Fibroblast of pulmonary artery (primary cell): ENCODE measurements at places on chromosomes 7 and 10.

- DNase-seq, result no peak
Measured at GRCh38 chr7:25861601-25862260, 290.3 kb upstream of the NFE2L3 start.

DNA sequence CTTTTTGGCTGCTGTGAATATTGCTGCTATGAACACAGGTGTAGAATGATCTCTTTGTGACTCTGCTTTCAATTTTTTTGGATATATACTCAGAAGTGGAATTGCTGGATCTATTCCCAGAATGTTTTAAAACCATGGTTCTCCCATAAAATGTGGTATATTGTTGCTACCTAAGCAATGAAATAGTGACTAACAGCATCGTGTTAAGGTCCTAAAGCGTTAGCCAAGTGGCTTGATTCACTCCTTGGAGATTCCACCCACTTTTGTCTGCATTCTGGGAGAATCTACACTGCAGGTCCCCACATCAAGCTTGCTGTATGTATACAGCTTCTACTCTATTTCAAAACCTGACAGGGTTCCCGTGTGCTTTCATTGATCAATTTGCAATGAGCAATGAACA is 105.6 kb downstream of the CDK6 start:
- no peak for DNase-seq

DNA sequence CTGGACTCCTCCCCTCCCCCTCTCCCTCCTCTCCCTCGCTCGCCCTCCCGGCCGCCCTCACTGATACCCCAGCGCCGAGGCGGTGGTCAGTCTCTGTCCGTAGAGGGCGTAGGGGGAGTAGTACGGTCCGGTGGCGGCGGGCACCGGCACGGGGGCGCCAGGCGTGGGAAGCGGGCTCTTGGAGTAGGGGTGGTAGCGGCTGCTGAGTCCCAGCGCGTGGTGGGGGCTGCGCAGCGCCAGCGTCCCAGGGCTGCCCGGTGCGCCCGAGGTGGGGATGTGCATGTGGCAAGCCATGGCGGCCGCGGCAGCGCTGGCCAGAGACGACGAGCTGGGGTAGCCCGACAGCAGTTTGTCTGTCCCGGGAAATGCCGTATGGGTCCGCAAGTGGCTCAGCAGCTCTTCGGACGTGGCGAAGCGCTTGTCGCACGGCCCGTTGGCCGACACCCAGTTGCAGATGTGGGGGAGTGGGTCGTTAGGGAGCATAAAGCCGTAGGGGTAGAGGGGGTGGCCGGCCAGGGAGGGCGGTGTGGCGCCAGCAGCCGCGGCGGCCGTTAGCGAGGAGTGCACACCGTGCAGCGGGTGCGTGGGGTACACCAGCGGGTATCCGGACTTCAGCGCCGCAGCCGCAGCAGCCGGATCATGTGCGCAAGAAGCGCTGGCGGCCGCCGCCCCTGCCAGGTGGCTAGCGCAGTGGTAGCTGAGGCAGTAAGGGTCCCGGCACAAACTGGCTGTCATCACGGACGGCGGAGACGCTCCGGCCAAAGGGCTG is 2.7 kb downstream of the ZNF503 start:
- no peak for DNase-seq

- no peak for DNase-seq
Measured at GRCh38 chr10:60086421-60086820, 180.1 kb upstream of the CCDC6 start.

GRCh38 chr10:132496360-132497062 is 41.1 kb upstream of the INPP5A start:
- DNase-seq, result no peak

GRCh38 chr7:24936121-24936824 is 43.7 kb downstream of the OSBPL3 start:
- no peak for DNase-seq

- peak; percentile 54 for DNase-seq
Measured at GRCh38 chr10:122850705-122851640, 5.3 kb upstream of the CUZD1 start.

DNA sequence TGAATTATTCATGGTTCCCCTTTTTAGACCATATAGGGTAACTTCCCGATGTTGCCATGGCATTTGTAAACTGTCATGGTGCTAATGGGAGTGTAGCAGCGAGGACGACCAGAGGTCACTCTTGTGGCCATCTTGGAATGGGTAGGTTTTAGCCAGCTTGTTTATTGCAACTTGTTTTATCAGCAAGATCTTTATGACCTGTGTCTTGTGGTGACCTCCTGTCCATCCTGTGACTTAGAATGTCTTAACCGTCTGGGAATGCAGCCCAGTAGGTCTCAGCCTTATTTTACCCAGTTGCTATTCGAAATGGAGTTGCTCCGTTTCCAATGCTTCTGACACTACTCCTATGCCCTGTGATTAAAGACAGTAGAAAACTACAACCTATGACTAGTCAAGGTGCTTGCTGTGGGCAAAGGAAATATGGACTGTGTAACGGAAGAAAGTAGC is 18.8 kb upstream of the PAXIP1 start:
- no peak for DNase-seq

GRCh38 chr10:102435529-102436233 is 3.3 kb upstream of the CUEDC2 start:
- peak; percentile 54 for DNase-seq

- DNase-seq, result no peak
Measured at GRCh38 chr10:52672880-52673279, 99.7 kb downstream of the MBL2 start.

DNA sequence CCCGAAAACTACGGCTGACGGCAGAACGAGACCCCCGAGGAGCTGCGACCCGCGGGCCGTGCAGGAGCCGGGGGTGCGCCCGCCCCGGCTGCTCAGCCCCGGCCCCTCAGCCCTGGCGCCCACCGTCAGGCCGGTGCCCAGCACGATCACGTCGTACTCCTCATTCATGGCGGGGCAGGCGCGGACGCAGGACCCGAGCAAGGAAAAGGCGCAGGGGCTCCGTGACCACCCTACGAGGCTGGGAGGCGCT is 218 bp downstream of the GDI2 start:
- DNase-seq, result no peak

GRCh38 chr10:13053794-13054462 is 46.0 kb upstream of the OPTN start:
- no peak for DNase-seq

- no peak for DNase-seq
Measured at GRCh38 chr7:71414490-71414889, 282.5 kb downstream of the GALNT17 start.

DNA sequence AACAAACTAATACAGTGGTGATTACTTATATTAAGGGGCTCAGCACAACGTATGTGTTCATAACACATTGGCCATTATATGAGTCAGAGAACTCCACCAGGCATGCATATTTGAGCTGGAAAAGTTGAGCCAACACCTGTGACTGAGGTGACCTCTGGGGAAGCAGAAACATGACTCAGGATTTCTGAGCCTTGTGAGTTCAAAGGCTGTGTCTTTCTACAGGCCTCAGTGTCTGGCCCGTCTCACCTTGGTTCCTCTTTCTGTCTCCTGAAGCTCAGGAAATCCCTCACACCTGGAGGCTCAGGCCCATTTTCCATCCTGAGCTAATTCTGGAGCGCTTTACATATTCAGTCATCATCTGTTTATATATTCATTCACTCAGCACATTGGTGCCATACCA is 230.9 kb upstream of the AGK start:
- DNase-seq, result no peak

DNA sequence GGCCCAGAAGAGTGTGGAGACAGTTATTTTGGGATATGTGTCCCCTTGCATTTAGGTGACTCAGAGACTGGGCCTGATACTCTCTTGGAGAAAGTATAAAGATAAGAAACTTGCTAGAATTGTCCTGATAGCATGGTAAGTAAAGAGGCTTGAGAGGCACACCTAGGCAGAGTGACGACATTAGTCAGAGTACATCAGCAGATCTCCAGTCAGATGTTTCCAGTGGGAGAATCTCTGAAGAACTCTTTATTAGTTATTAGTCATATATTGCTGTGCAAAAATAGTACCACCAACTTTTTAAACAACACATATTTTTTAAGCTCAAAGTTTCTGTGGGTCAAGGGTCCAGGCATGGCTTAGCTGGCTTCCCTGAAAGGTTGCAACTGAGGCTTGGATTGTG is 182.6 kb downstream of the NEBL start:
- DNase-seq, result no peak

DNA sequence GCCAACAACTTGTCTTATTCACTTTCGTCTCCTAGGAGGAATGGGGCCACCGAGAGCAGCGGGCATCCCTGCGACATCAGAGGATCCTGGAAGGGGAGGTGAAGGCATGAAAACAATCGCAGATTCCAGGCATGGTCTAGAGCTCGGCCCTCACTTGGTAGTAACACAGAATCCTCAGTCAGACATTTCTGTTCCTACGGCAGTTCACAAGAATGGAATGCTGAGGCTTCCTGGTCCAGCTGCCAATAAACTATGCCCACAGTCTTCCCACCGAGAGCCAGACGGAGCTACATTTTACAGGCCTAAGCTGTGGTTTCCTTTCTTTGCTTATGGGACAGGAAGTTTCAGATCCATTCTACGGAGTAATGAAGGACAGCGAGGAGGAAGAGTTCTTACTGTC is 75.8 kb downstream of the OR13A1 start:
- DNase-seq, result peak; percentile 25

GRCh38 chr10:630581-631073 is 58.8 kb downstream of the DIP2C start:
- no peak for DNase-seq

DNA sequence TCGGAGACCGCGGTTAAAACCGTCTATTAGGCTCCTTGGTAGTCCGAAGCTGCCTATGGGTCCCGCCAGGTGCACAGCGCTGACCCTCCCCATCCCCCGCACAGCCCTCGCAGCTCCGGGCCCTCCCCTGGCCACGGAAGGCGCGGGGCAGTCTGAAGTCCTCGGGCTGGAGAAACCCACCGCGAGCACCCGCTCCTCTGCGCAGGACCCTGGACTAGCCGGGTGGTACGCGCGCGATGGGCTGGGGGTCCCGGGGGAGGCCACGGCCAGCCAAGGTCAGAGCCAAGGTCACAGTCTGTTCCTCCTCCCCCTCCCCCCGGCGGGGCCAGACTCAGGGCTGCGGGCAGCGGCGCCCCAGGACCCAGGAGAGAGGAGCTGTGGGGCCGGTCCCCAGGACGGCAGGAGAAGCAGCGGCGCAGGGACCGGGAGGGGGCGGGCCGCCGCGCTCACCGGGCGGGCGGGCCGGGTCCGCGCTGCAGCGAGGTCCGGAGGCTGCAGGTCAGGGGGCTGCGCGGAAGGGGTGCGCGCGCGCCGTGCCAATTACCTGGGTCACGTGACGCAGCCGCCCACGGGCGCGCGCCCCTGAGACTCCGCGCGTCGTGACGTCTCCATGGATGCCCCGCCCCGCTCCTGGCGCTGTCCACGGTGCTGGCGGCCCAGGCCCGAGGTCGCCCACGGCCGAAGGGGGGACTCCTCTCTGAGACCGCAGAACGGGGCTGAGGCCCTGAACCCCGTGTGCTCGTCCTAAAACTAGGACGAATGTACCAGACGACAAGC is at the start of gene OGDHL:
Gene OGDHL, minus strand, starts transcription at position 535 of the 777 bp plus-strand sequence. CDS start 3,731 bp downstream, outside the sequence.
- DNase-seq, result peak; percentile 59

DNA sequence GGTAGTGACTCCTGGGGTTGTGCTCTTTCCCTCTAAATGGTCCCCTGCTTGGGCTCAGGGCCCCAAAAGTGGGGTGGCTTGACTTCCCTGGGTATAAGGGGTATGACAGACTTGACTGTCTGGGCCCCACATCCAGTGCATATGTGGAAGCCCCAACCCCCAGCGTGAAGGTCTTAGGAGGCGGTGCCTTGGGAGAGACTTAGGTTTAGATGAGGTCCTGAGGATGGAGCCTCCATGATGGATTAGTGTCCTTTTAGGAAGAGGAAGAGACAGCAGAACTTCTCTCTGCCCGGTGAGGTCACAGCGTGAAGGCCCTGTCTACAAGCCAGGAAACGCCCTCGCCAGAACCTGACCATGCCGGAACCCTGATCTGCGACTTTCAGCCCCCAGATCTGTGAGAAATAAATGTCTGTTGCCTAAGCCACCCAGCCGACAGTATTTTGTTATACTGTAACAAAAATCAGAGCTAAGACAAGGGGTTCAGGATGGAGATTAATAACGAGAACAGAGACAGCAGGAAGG is 23.8 kb downstream of the PODXL start:
- no peak for DNase-seq
